Activated CD4-positive, alpha-beta T cell treated with anti-CD3 and anti-CD28 coated beads, Interleukin-2, Interleukin-6, amounts not matched to agents 100 ng/mL and 50 ng/mL, durations not matched to agents 16 hours and 8 hours (primary cell): ENCODE measurements at places on chromosomes 16 and 17.

GRCh38 chr17:63685578-63685977 lies 14.3 kb downstream of the LIMD2 start:
- DNase-seq = no peak

DNA sequence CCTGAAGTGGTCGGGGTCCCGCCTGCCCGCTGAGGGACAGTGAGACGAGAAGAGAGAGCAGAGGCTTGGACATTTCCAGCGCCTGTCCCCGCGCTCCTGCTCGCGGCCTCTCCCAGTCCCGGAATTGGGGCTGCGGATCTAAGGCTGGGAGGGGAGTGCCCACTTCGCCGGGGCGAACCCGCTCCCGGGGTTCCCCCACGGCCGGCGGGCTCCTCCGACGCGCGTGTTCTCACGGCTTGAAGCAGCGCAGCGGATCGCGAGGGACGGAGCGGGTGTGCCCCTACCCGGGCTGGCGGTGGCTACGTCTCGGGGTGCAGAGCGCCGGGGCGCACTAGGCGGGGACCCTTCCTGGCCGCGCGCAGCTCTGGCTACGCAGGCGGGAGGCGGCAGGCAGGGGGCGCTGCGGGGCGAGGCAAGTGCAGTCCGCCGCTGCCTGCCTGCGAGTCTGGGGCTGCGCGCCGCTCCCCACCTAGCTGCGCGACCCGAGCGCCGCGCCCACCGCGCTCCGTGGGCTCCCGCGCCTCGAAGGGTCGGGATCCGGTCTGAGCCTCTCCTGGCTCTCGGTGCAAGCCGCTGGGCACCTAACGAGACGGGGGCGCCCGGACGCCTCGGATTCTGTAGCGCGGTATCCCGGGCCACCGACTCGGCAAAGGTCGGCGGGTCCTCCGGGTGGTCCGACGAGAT lies 1.2 kb downstream of the NGFR start:
- peak; percentile 84 for DNase-seq

DNA sequence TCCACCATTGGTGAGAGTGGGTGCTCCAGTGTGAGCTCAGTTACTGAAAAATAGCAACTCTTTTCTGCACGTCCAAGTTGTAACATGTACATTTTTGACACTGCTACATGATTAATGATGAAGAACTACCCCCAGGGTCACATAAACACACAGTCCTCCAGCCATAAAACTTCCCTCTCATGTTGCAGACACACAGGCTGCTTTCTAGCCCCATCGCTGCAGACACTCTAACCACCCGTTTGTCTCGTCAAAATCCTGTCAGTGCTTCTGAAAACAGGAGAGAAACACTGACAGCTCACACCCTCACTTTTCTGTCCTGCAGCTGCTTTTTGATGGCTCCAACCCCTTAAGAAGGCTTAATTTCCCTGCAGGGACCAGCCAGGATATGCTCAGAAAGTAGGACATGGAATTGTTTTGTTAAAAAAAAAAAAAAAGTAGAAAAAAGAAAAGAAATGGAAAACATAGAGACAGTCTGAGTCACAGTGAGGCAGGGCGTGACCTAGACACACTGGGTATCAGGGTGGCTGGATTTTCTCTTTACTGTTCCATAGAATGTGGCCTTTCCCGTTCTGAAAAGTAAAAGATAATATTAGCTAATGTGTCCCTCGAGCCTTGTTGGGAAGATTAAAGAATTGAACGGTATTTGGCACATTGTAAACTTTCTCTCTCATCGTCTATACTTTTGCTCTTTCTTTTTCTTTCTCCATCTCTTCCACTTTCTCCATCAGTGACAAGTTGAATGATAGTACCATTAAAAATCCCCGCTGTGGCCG lies 20.7 kb upstream of the CCL5 start:
- DNase-seq = no peak

DNA sequence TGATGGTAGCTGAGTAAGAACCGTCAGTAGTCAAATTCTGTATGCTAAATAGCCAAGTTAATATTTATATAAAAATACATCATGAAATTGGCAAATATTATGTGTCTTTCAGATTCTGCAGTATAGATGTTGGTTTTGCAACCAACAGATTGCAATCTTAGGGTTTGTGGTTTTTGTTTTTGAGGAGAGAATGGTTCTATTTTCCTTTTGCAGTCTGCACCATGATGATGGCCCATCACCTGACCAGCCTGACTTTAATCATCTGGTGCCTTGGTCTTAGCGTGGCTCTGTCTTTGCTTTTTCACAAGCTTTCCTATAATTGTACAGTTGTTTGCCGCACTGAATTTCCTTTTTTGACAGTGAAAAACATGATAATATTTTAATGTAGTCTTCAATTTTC lies 50.7 kb downstream of the NUP93 start:
- peak; percentile 32 for DNase-seq

GRCh38 chr17:63480826-63481487 lies 4.1 kb downstream of the ACE start:
- no peak for DNase-seq
